ENCODE measurements at places on chromosomes 11 and 22.

DNA sequence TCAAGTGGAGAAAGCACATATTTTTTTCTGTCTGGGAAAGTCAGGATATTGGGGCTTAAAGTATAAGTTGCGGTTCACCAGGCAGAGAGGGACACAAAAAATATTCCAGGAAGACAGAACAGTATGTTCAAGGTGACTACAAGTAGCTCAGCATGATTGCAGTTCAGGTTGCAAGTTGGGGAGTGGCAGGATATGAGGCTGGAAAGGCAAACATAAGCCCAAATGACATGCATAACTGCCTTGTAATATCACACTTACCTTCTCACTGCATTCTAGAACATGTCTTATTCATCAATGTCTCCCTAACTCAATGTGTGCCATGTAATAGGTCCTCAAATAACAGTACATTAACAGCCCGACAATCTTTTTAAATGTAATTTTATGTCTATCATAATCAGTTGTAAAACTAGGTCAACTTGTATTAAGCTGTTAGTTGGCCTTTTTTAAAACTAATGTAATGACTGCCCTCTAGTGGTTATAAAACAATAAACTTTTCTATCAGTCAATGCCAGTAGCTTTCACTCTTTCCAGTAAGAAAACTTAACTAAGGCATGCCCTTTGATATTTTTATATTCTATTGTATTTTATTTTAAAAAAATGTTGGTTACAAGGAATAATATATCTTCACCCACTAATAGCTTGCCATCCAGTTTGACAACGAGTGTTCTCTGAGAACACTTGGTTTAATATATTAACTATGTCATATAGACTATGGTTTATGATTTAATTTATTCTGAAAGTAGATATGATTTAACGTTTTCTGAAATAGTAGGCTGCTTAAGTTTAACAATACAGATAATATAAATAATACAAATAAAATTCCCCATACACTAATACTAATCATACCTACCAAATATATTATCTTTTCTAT is 39.4 kb upstream of the CFAP300 start:
- no peak for DNase-seq

GRCh38 chr22:24976442-24977218 is 24.1 kb downstream of the KIAA1671 start:
- no peak for DNase-seq

DNA sequence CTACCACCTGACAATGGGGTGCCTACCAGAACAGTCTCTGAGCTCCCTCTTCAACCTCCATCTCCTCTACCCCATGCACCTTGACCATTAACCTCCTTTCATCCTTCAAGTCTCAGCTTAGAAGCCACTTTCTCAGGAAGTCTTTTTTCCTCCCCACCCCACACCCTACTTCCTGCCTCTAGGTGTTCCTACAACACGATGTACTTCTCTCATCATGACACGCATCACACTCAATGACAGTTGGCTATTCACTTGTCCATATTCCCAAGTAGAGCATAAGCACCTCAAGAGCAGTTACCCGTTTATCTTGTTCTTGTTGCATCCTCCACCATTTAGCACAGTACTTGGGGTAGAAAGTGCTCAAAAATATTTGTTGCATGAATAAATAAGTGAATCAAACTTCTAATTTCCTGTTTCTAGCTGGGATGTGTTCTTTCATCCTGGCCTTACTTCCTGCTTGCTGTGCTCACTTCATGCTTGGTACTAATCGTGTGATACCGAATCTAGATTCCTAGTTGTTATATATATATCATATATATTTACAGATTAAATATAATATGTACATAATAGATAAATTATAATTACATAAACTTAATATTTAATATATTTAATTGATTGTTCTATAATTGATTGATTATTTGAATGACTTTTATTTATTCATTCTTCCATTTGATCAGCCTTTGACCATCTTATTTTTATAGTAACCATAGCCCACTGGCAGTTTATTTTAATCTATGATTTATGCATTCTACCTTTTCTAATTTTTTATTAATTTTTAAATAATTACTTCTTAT is 177.5 kb upstream of the TMEM45B start:
- no peak for DNase-seq

DNA sequence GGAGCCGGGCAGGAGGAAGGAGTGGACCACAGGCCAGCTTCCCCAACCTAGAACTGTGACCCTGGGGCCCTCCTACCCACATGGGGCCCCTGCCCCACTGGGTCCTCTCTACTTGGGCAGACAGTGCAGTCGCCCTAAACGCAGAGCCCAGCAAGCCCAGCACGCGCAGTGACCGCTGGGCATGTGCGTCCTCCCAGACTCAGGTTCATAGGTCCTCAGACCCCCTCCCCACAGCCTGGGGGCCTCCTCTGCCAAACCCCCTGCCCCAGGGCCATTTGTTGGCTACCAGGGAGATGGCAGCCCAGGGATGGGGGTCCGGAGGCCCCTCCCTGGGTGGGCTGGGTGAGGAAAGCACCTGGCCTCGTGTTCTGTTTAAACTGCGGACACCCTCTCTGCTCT is 23.9 kb downstream of the RTN4R start:
- DNase-seq = no peak

DNA sequence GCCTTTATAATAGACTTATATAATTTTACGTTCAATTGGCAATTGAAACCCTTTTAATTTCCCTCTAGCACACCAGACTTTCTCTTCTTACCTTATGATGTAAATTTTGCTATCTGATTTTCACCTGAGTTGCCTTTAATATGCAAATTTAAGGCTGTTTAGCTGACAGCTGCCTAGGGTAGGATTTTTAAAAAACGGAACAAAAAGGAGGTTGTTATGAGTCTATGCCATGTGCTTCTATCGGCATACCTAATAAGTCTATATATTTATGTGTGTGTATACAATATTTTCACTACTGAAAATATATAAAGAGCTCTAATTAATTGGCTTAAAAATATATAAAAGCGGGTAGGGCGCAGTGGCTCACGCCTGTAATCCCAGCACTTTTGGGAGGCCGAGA is 11.8 kb upstream of the SELENOH start:
- no peak for DNase-seq

- peak; percentile 28 for DNase-seq
Observed at GRCh38 chr22:31947296-31947695, 3.0 kb downstream of the YWHAH start.

- DNase-seq = no peak
Observed at GRCh38 chr11:112583261-112583893, 322.7 kb upstream of the PLET1 start.

DNA sequence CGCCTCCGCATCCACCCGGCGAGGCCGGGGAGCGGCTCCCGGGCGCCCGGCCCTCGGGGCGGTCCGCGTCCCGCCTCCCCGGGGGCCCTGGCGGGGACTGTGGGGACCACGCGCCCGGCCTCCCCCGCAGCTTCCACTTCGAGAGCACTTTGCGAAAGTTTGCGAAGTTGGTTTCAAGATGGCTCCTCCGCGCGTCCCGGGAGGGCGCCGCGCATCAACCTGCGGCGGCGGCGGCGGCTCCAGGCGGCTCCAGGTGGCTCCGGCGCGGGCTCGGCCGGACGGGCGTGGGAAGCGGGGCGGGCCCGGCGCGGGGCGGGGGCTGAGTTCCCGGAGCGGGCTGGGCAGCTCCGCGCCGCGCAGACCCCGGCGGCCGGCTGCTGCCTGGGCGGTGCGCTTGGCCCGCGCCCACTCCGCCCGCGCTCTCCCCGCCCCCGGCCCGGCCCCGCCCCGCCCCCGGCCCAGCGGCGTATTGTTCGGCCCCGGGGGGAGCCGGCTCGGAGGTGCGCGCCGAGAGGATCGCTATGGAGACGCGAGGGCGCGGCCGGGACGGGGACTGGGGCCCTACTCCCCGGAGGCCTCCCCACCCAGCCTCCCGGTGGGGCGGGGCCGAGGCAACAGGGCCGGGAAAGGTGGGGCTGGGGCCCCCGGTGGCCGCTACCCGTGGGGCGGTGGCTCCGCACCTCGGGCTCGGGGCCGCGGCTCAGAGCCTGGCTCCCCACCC is at the start of gene CELSR1:
TSS of gene CELSR1 (minus strand) at position 396 of the 721 bp plus-strand sequence. CDS start 450 bp downstream, outside the sequence.
- peak; percentile 30 for DNase-seq

DNA sequence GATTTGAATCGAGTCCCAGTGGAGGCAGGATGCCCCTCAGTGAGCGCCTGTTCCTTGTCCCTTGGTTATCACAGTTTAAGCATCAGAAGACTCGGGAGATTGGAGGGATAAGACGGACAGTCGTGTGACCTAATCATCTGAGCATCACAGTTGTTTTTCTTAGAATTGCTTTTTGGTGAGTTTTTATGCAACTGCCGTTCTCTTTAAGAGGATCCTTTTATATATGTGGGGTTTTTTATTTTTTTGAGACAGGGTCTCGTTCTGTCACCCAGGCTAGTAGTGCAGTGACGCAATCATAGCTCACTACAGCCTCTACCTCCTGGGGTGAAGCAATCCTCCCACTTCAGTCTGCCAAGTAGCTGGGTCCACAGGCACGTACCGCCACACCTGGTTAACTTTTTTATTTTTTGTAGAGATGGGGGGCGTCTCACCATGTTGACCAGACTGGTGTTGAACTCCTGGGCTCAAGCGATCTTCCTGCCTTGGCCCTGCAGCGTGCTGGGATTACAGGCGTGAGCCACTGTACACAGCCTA is 16.5 kb downstream of the NUP50 start:
- no peak for DNase-seq

- no peak for DNase-seq
Observed at GRCh38 chr22:37514526-37515051, 4.6 kb downstream of the CARD10 start.

DNA sequence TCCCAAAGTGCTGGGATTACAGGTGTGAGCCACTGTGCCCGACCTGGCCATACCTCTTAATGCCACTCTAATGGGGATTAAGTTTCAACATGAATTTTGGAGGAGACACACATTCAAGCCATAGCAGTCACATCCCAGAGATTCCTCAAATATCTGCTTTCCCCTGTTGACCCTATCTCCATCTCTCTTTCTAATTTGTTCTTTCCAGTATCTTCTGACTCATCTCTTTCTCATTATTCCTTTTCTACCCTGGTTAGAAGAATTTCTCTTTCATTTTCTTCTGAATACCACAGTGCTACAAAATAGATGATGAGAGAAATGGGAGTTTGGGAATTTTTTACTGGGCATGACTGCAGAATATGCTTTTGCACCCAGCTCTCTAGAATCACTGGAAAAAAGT is 5.1 kb downstream of the OR10V1 start:
- DNase-seq = no peak

- no peak for DNase-seq
Observed at GRCh38 chr11:15577519-15577918, 462.8 kb downstream of the INSC start.

DNA sequence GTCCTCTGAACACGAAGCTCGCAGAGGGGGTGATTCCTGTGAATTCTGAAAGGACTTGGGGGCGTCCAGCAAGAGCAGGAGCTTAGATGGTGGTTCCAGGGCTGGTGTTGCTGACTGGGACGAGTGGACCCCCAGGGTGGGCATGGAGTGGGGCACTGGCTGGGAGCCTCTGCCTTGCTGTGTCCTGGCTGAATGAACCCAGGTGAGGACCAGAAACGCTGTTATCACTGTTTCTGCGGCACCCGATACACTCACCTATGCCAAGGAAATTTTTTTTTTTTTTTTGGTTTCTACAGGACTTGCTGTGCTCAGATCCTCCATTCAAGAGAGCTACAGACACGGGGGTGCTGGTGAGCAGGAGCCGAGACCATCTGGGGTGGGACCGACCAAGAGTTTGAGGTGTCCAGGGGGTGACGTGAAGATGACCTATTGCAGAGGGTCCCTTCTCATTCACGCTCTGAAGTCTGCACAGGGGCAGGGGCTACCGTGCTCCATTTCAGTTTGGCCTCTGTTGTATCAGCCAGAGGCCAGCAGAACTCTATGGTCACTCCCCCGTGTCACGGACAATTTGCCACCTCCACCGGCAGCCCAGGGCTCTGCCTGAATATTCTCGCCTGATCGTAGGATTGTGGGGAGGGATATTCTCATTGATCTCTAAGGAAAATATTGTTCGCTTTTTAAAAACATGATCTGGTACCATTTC is 3.6 kb downstream of the SMIM38 start:
- DNase-seq = no peak

- DNase-seq = no peak
Observed at GRCh38 chr22:23816156-23816976, 22.4 kb downstream of the DERL3 start.

DNA sequence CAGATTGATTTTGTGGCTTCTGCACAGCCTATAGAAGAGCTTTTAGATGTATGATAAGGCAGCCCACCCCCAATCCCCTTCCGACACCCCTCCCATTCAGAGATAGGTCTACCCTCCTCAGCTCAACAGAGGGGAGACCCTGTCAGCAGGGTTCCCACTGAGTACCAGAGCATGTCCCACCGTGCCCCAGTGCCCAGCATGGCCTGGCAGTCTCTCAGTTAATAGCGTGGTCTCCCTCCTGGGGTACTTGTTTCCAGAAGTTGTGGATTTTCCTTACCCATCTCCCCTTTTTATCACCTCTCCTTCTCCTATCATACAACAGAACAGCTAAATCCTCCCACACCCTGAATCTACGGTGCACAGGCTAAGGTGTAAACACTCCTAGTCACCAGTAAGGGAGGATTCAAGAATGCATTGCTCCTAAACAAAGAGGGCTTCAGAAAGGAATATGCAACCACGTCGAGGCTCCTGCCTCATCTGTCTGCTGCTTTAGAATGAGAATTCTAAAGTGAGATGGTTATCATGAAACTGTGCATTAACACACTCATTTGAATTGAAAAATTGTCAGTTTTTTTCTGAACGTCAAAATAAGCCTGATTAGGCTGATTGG is 6.7 kb downstream of the PLAAT2 start:
- DNase-seq = no peak

DNA sequence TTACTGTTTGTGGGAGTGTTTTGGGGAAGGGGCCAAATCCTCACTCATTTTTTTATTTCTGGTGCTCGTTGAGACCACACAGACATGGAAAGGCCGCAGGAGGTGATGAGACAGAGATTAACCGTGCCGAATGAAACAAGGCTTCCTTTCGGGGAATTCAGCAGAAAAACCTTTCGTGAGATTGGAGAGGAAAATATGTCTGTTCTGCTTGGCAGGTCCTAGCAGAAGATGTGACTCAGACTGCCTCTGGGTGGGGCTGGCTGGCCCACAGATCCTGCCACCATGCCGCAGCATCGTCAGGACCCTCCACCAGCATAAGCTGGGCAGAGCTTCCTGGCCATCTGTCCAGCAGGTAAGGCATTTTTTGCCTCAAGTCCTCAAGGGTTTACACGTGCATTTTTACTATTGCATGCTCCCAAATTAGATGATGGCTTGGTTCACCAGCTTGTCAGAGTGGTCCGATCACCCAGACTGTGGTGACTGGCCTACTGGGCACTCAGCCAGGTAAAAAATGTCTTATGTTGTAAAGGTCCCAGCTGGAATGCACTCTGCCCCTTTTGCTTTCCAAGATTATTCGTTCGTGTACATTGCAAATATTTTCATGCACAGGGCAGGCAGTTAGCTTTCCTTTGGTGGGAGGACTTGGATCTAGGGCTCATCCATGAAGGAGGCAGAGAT is 1.5 kb downstream of the DDB2 start:
- DNase-seq = peak; percentile 55

DNA sequence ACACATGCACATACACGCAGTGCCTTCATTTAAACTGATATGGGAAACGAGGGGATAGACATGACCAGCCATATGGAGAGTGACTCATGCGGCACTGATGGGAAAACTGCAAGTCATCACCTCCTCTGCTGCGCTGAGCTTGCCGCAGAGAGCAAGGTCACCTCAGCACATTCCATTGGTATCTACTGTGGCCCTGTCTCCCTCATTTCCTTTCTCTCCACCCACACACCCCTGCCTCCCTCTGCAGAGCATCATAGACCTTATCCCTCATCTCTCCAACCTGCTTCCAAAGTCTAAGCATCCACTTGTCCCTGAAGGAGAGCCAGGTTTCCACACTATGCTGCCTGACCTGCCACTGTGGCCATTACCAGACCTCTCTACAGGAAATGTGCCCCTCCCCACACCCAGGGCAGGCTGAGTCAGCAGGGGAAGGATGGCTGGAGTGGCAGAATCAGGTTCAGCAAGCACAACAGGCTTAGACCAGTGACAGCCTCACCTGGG is 116.9 kb upstream of the SNX19 start:
- DNase-seq = no peak

Data from stimulated activated CD4-positive, alpha-beta T cell treated with anti-CD3 and anti-CD28 coated beads, Interleukin-1b, Interleukin-23, amount 100 ng/mL, for 4 hours (primary cell).